ENCODE measurements at places on chromosomes 2 and 18. TPM values are rescaled to one million over a fixed set of nuclear protein-coding genes. Genes with fewer than 3 reads are reported as not detected.

LCLAT1 gene
- 5.7 TPM for polyA plus RNA-seq

ARHGEF4 gene
- polyA plus RNA-seq, result not detected

VIT gene
- not detected for polyA plus RNA-seq

ANKAR gene
- polyA plus RNA-seq, result 1.4 TPM

Data from CD14-positive monocyte (primary cell).